ENCODE measurements at places on chromosomes 1 and 21. TPM values are rescaled to one million over a fixed set of nuclear protein-coding genes. Genes with fewer than 3 reads are reported as not detected.
A peak's percentile ranks its signal among the peaks of the same experiment; 100 is the strongest.

GRCh38 chr1:66300972-66301451 is 232.9 kb upstream of the SGIP1 start:
- DNase-seq: no peak

DNA sequence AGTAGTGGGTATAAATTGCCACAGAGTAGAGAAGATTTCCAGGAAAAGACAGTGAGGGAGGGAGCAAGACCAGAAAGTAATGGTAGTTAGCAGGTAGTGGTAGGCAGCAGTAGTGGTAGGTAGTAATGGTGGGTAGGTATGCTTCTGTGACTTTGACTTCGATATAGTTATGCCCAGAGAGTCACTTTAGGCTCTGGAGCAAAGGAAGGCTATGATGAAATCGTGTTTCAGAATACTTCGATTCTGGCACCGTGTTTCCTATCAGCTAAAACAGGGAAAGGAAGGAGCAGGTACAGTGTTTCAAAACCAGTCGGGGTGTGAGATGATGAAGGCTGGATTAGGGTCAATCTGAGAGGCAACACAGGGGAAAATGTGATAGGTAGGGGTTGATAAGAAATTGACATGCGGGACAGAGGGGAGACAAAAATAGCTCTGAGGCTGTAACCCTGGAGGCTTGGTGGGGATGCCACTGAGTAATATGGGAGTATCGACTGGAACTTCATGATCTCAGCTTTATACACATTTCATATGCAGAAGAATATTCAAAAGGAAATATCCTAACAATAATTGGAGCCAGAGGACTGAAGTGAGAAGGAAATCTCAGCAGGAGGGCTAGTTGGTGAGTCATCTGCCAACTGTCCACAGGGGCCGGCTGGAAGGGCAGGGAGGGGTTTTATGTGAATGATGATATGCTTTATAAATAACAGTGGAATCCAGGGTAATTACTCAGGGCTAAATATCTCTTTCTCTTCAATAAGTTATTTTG is 25.2 kb upstream of the TRIM45 start:
- DNase-seq: no peak

DNA sequence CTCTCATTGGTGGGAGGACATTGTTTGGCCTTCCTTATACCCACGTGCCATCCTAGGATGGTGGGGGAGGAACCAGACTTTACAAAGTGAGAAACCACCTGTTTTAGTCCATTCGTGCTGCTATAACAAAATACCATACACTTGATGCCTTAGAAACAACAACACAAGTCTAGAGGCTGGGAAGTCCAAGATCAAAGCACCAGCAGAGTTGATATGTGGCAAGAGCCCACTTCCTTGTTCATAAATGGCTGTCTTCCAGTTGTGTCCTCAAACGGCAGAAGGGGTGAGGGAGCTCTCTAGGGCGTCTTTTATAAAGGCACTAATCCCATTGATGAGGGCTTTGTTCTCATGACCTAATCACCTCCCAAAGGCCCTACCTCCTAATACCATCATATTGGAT is 31.1 kb downstream of the CAPN8 start:
- no peak for DNase-seq

- DNase-seq: no peak
These were observed 147.7 kb downstream of the SYT2 start for GRCh38 chr1:202562444-202563060.

DNA sequence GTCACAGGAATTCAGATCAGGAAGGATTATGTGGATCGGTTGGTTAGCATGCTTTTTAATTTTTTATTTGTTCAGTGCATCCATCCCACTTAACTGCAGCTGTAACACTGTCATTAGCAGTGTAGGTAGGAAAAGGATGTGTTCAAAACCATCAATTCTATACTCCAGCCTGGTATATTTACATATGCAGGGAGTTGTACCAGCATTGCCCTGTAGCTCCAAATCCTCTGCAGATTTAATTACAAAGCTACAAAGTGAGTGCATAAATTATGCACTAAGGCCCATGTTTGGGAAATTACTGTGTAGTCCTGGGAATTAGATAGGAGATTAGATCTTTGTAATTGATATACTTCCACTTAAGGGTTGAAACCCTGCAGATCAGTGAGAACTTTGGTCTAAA is 15.9 kb upstream of the OSBPL9 start:
- DNase-seq: no peak

DNA sequence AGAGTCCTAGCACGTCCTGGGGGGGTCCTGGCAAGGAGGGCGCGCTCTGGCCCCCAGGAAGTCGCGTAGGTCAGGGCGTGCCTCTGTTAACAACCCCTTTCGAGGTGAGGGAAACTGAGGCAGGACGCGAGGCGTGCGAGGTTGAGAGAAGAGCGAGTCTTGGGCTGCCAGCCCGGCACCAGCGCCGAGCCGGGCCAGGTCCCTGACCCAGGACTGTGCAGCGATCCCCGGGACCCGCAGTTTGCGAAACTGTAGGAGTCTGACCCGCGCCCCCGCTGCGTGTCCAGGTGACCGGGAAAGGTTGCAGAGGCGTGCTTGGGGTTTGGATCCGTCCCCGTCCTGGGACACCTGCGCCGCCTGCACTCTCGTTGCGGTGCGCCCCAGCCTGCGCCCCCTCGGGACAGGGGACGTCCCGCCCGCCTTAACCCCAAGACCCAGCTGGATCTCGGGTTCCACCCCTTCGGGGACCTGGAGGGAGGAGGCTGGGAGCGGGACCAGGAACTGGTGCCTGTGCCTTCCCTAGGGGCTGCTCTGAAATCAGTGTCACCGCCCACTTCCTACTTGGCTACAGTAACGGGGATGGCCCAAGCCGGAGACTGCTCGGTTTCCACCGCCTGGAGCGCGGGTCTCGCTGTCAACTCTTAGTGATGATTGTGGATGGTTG is 493 bp downstream of the DISC1 start:
- peak; percentile 75 for DNase-seq

- DNase-seq: no peak
These were observed 6.1 kb downstream of the MYBPHL start for GRCh38 chr1:109300650-109301151.

FAM43B gene
- total RNA-seq: 0.20 TPM

SPOCD1 gene
- total RNA-seq: 31.4 TPM

ERICH3 gene
- not detected for total RNA-seq

C8A gene
- total RNA-seq: not detected

Data from upper lobe of right lung (tissue), 1 donor.